Subcutaneous adipose tissue (tissue), 4 donors: ENCODE measurements at places on chromosomes 2 and 18. TPM values are rescaled to one million over a fixed set of nuclear protein-coding genes. Genes with fewer than 3 reads are reported as not detected.

The ALK gene
- total RNA-seq, result 2.3 TPM

The NEB gene
- 0.98 TPM for total RNA-seq

The PRKAG3 gene
- not detected for total RNA-seq

The SPC25 gene
- total RNA-seq, result not detected

The HOXD13 gene
- not detected for total RNA-seq

The CFAP210 gene
- not detected for total RNA-seq

The MOGAT1 gene
- total RNA-seq, result 2.9 TPM

The FMNL2 gene
- total RNA-seq, result 50.5 TPM

The POTEC gene
- total RNA-seq, result not detected

The KATNAL2 gene
- total RNA-seq, result 8.0 TPM

The RGPD8 gene
- total RNA-seq, result 28.4 TPM

The CRYBA2 gene
- not detected for total RNA-seq

The IL1RN gene
- 105 TPM for total RNA-seq

The SATB2 gene
- 9.3 TPM for total RNA-seq

The EDAR gene
- not detected for total RNA-seq

The CEP192 gene
- total RNA-seq, result 20.5 TPM

The PSMA8 gene
- total RNA-seq, result not detected

The DRC1 gene
- not detected for total RNA-seq

The SPEG gene
- 0.49 TPM for total RNA-seq

The SCYGR4 gene
- not detected for total RNA-seq

The NPAS2 gene
- total RNA-seq, result 131 TPM

The IL37 gene
- not detected for total RNA-seq

The AGAP1 gene
- total RNA-seq, result 26.3 TPM

The NEMP2 gene
- 8.8 TPM for total RNA-seq

The REG1B gene
- total RNA-seq, result not detected

The ICOS gene
- 0.17 TPM for total RNA-seq

The TMEM178A gene
- 2.5 TPM for total RNA-seq

The GAREM2 gene
- total RNA-seq, result 0.98 TPM

The GKN1 gene
- total RNA-seq, result not detected

The PMAIP1 gene
- total RNA-seq, result 2.0 TPM

The COL4A4 gene
- total RNA-seq, result 1.8 TPM

The FOXI3 gene
- not detected for total RNA-seq

The POTEJ gene
- not detected for total RNA-seq

The KRTCAP3 gene
- total RNA-seq, result 0.66 TPM

The OTOF gene
- 0.16 TPM for total RNA-seq

The GPC1 gene
- total RNA-seq, result 34.1 TPM

The TFCP2L1 gene
- 4.1 TPM for total RNA-seq

The DNAJC5G gene
- 0.88 TPM for total RNA-seq

The AQP12A gene
- not detected for total RNA-seq

The PPP1R1C gene
- 3.7 TPM for total RNA-seq

The TMEFF2 gene
- total RNA-seq, result not detected

The LRRC30 gene
- not detected for total RNA-seq

The TET3 gene
- total RNA-seq, result 11.4 TPM

The CD8A gene
- 0.82 TPM for total RNA-seq

The UGT1A9 gene
- total RNA-seq, result not detected

The LAMA3 gene
- total RNA-seq, result 33.1 TPM

The ACOXL gene
- not detected for total RNA-seq

The NLRC4 gene
- total RNA-seq, result 1.5 TPM

The CHST10 gene
- total RNA-seq, result 1.7 TPM

The CERS6 gene
- total RNA-seq, result 55.4 TPM

The ABCB11 gene
- 12.1 TPM for total RNA-seq

The ZSWIM2 gene
- not detected for total RNA-seq

The MRO gene
- total RNA-seq, result 0.49 TPM

The CYS1 gene
- 1.4 TPM for total RNA-seq

The UBE2E3 gene
- 114 TPM for total RNA-seq

The EVX2 gene
- total RNA-seq, result 0.16 TPM

The GRB14 gene
- total RNA-seq, result 22.3 TPM
